Activated CD4-positive, alpha-beta T cell treated with anti-CD3 and anti-CD28 coated beads, Interleukin-2, amount 50 U/mL, for 4 hours (primary cell): ENCODE measurements at places on chromosomes 5 and 9.

DNA sequence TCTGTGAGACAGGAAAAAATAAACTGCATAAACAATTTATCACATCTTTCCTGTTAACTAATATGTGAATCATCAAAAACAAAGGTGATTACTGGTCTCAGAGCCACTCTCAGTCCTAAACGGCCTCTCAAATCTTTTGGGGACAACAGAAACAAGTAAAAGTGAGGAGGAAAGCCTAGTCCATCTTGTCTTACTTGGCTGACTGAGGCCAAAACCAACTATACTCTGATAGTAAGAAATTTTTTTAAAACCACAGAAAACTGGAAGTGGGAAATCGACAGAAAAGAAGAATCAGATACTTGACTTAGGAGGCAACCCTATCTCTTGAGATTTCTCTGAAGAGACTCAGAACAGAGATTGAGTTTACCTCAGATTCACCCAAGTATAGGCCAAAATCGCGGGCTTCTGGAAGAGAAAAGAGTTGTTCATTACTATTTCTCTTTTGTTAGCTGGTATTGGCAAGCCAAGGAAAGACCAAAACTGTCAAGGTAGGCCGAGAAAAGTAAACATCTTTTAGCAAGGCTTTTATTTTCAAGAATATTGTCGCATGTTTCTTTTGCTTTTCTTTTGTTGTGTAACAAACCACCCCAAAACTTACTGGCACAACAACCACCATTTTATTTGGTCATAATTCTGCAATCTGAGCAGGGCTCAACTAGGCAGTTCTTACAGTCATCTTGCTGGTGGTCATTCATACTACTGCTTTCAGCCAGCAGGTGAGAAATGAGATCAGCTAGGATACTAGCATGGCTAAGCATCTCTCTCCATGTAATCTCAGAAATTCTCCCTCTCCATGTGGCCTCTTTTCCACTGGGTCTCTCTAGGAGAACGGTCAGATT, 46.1 kb downstream of the RFX3 start:
- DNase-seq: no peak

DNA sequence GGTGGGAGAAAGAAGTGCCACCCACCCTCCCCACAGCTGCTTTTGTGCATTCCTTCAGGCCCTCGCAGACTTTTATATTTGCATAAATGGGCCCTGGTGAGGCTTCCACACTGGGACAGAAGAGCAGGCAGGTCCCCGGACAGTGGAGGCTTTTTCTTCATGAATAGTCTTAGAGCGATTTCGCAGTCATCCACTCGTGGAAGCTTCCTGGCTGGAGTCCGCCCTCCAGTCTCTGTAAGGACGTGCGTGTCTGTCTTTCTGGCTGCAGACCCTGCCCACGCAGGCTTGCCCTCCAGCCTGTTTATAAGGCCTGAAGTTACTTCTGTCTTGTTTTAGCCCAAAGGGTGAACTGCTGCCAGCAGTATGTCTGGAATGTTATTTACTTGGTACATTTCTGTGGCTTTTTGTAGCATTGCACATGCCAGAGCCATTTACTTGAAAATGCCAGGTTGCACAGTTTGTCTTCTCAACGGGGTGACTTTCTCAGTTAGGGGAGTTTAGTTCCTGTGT, 195.7 kb downstream of the AOPEP start:
- DNase-seq: no peak

DNA sequence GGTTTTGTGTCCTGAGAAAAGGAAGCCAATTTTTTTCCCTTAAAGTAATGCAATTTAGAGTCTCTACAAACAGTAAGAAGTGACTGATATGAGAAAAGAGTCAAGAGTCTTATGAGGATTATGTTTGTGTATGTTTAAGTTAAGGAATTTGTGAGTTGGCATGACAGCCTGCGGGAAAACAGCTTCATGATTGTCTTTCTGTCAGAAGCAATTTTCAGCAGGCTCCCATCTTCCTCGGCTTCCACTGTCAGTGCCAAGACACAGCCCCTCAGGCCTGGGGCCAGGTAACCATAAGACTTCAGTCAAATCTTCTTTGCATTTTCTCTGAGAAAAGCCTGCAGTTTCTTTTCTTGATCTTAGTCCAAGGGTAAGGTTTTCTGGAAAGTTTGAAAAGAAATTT, 17.0 kb upstream of the SELENOP start:
- DNase-seq: no peak

GRCh38 chr9:114124666-114125475, 25.8 kb upstream of the KIF12 start:
- no peak for DNase-seq

GRCh38 chr5:173902743-173903142, 14.6 kb downstream of the CPEB4 start:
- DNase-seq: no peak

GRCh38 chr9:9855177-9856078, 757.4 kb downstream of the PTPRD start:
- DNase-seq: no peak

GRCh38 chr5:16057277-16057676, 122.3 kb downstream of the MARCHF11 start:
- no peak for DNase-seq

GRCh38 chr9:101220341-101220740, 164.5 kb downstream of the BAAT start:
- no peak for DNase-seq
